ENCODE measurements at places on chromosomes 16 and 17. TPM values are rescaled to one million over a fixed set of nuclear protein-coding genes. Genes with fewer than 3 reads are reported as not detected.

KPNA2 gene
- total RNA-seq: 187 TPM

DNA sequence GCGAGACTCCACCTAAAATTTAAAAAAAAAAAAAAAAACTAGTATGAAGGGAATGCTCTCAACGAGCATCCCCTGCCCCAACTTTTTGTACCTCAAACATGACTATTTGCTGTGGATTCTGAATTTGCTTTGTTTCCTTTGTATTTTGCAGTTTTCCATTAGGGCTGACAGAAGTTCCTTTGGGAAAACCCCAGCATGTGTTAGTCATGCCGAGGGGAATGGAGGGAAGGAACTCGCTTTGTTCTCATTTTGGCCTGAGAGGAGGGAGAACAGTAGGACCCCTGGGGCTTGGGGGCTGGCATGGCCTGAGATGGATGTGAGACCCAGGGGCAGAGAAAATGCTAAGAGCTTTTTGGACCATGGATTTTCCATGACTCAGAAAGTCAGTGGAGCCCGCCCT lies 20.5 kb downstream of the KRT9 start:
- DNase-seq: no peak

- no peak for DNase-seq
These were observed 27.4 kb upstream of the ADGRG1 start for GRCh38 chr16:57600952-57601580.

DNA sequence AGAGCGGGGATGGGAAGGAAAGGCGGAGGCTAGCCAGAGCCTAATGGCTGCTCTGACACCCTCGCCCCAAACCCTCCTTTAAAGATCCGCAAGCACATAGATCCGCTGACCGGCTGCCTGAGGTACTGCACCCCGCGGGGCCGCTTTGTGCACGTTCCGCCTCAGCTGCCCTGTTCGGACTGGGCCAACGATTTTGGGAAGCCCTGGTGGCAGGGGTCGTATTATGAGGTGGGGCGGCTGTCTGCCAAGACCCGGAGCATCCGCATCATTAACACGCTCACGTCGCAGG lies 663 bp downstream of the CYB5D1 start:
- peak; percentile 73 for DNase-seq

CCDC200 gene
- not detected for total RNA-seq

DBF4B gene
- total RNA-seq: 11.1 TPM

- DNase-seq: no peak
These were observed 584.4 kb upstream of the EEF2KMT start for GRCh38 chr16:5681966-5682365.

DNA sequence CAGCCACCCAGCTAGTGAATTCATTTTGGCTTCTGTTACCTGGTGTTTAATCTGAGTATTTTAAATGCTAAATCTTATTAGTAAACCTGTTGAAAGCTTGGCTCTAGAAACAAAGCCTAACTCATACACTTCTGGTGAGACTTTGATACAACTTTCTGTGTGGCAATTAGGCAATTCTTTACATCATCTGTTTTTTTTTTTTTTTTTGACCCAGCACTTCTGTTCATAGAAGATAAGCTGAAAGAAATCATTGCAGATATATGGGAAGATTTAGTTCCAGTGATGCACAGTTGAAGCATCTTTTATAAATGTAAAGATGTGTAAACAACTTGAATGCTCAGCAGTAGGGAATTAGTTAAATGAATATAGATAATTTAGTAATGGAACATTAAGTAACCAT lies 21.7 kb upstream of the ABCC11 start:
- no peak for DNase-seq

TBC1D3E gene
- not detected for total RNA-seq

DNA sequence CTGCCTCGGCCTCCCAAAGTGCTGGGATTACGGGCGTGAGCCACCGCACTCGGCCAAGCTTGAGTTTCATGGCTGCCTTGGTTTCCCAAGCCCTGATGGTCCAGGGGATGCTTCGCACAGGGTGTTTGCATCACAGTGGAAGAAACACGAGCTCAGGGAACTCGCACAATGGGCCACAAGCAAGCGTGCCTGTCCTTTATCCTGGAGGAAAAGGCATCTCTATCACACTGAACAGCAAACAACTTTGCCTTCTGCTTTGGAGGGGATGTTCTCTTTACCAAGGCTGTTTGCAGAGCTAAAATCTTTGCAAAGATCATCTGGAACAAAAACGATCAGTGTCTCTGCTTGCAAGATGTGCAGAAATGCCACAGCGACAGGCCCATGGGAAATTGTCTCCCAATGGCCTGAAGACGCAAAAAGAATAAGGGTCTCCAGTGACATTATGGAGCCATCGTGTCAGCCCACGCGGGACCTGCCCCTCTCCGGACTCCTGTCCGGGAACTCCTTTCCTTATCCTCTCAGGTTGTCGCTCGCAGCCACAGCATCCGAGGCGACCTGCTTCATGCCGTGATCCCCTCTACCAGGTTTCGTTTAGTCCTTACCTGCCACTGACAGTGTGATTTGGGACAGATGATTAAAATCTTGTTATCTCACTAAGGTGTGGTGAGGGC lies 44.1 kb upstream of the CBFA2T3 start:
- DNase-seq: no peak

DECR2 gene
- 31.6 TPM for total RNA-seq

GOSR1 gene
- total RNA-seq: 61.0 TPM

GRCh38 chr16:89352091-89352681 lies 134.7 kb downstream of the ZNF778 start:
- DNase-seq: no peak

DNA sequence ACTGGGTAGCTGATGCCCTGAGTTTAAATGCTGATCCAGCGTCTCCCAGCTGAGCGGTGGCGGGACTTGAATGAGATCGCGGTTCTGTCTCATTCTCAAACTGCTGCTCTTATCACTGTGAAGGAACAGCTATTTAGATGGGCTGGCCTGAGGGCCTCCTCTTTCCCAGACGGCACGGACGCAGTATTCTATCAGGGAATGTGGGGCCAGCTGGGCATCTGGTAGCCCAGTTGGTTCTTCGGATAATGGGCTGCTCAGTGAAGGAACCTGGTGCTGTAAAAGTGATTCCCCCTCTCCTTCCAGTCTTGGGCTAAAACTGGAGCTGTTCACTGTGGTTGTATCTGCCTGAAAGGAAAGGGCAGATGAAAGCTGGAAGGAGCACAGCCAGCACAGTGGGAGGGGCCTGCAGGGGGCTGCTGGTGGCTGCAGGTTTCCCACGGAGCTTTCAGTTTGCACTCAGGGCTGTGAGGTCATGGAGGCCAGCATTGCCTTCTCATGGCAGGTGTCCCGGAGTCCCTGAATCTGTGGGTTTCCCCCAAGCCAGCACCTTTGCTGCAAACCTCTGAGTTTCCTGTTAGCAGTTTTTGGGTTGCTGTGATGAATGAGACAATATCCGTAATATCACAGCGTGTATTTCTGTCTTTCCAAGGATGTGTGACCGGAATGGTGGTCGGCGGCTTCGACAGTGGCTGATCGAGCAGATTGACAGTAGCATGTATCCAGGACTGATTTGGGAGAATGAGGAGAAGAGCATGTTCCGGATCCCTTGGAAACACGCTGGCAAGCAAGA lies 3.6 kb downstream of the IRF8 start:
- no peak for DNase-seq

KATNB1 gene
- total RNA-seq: 22.6 TPM

DNA sequence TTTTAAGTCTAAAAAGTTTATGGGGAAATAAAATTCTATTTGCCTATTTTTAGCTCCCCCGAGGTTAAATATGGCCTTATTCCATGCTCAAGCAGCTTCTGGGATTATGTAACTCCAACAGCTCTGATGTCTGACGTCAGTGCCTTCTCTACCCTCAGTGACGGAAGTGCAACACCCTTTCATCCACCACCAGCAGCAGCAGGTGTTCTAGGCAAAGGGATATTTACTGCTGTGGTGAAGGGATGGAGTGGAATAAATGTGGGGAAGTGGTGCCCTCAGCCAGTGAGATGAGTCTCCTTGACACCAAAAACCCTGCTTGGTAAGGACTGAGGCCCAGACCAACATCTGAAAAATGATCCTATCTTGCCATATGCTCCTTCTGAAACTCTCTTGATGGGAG lies 247.4 kb downstream of the SHISA9 start:
- DNase-seq: no peak

- no peak for DNase-seq
These were observed 65.6 kb downstream of the WIPI1 start for GRCh38 chr17:68391561-68392268.

GRCh38 chr17:42347198-42347597 lies 41.0 kb downstream of the STAT3 start:
- peak; percentile 83 for DNase-seq

DNA sequence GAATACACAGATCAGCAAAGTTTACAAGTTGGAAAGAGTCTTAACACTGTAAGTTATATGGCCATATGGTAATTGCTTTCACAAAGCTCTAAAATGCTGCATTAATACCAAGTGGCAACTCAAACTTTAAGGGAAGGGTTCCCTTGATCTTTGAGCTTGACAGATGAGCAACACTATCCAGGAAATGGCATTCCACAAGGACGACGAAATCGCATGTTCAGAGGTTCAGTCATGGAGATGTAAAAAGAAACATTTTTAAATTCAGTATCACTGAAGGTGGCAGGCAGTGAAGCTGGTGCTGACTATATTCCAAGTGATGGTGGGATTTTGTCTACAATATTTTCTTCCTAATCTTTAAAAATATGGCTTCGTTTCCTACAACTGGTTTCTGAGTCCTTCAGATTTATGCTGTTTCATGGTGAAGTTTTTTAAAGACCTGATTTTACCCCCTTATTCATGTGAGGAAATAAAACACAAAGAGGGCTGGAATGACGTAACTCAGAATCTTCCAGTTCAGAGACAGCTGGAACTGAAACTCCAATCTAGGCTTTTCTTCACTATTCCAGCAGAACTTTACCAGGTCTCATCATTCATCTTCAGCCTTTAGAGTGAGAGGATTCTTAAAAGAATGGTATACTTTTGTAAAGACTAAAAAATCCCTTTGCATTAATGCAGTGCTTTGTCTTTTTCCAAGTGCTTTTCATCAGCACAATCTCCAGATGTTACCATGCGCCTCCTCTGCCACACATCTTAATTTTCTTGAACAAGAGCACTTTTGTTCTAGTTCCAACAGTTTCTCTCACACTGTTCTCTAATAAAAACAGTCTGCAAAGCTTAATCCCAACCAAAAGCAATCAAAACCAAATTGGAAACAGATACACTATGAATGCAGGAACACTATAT lies 20.2 kb downstream of the CHCT1 start:
- DNase-seq: peak; percentile 46

CD300E gene
- total RNA-seq: not detected

DNA sequence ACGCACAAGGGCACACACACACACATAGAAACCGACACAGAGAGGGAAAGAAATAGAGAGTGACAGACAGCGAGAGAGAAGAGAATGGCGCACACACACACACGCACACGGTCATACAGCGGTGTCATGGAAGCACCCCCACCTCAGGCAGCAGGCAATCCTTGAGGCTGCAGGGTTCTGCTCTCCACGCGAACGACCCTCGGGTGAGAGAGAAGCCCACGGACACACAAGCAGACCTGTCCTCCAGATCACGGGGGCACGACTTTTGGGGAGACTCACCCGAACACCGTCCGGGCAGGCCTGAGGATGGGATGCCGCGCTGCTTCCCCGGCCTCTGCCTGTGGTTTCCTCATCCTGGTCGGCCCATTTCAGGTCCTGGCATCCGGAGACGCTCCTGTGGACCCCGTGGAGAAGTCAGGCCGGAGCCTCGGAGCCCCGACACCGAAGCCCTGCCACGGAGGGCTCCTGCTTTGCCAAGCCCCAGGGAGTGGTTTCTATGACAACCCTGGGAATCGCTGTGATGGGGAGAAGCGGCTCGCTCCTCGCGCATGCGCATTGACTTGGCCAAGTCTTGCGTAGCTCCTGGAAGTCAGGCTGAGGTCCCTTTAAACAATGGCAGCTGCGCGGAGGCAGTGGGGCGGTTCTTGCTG lies 118.2 kb upstream of the KCNJ18 start:
- no peak for DNase-seq

DNA sequence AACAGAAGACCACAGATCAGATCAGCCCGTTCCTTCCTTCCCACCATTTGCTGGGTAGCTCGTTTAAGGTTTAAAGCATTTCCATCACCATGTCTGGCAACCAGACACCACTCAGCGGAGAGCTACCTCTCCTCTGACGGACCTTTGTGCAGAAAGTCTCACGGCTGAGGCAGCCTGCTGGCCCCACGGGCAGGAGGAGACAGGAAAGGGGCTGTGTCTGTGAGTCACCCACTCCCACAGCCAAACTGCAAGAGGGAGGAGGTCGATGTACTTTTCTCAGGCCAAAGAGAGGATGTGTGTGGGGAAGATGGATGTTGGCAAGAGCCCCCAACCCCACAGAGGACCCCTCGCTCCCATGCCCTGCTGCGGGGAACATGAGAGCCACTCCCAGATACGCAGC lies 92.1 kb downstream of the ZNF423 start:
- no peak for DNase-seq

- no peak for DNase-seq
These were observed 723.2 kb downstream of the KCNJ2 start for GRCh38 chr17:70892527-70892926.

- no peak for DNase-seq
These were observed 45.4 kb downstream of the NFATC3 start for GRCh38 chr16:68130520-68130919.

DNAH3 gene
- not detected for total RNA-seq

KRTAP9-8 gene
- not detected for total RNA-seq

DNA sequence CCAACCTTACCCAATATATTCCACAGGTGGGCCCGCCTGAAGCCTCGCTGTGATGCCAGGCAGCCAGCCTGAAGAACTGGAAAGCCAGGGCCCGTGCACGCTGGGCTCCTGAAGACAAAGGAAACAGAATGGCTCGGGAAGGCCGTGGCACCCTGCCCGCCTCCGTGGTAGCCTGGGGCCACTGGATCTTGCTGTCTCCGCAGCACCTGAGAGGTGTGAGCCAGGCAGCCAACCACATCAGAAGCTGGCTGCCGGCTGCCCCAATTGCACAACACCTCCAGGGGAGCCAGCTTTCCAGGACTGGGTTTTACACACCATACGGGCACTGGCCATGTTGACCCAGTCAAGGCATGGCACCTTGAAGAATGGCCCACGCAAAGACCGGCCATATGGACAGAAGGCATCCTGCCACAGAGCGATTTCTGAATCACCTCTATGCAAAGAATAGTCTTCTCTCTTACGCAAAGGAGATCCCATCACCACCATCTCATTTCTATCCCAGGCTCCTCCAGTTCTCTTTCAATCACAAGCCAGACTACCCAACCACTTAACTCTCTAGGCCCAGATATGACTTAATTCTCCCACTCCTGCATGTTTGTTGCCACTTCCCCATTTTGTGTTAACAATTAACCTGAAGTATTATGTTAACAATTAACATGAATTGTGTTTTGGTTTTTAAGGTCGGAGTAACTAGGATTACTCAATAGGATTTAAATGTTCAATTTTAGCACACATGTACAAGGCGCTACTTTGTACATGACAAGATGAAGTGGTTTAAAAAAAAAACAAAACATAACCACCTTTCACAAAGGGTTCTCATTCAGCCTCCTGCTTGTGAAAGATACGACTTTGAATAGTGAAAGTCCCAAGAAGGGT lies 32.1 kb downstream of the ZFHX3 start:
- no peak for DNase-seq

Data from MG63 (cell line).